ENCODE measurements at places on chromosomes 11 and 22.
A peak's percentile ranks its signal among the peaks of the same experiment; 100 is the strongest.

GRCh38 chr11:105298174-105298573 lies 158.6 kb upstream of the CARD18 start:
- no peak for DNase-seq

GRCh38 chr11:31819621-31820437 lies 8.7 kb upstream of the PAX6 start:
- DNase-seq = no peak

- peak; percentile 59 for DNase-seq
Observed at GRCh38 chr11:65593518-65594414, 1.8 kb downstream of the KCNK7 start.

DNA sequence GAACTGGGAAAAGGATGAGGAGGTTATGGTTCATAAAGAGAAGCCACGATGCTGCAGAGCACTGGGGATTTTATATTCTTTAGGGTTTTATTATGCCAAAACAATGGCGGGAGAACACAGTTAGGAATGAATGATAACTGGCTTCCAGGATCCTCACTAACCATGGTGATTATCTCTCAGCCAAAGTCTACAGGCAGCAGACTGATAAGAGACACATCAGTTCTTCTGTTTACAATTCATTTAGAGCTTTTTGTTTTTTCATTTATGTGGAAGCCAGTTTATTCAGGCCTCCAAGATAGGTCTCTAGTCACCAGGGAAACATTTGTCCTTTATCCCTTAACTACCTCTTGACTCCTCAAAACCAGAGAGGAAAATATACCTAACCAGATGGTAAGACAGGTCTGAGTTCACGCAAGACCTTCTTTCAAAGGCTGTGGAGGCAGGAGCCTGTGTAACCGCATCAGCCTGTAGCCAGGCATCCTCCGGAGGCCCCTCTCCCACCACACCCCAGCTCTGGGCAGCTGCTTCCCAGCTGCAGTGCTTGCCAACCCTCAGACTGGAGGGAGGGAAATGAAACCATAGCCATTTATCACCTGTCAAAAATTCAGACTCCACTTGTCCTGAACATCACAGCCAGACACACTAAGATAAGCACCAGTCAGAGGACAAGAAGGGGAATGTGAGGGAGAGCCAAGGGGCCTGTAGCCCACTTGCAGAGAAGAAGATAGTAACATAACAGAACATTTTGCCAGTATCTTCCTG lies 57.2 kb upstream of the FAM181B start:
- DNase-seq = no peak

DNA sequence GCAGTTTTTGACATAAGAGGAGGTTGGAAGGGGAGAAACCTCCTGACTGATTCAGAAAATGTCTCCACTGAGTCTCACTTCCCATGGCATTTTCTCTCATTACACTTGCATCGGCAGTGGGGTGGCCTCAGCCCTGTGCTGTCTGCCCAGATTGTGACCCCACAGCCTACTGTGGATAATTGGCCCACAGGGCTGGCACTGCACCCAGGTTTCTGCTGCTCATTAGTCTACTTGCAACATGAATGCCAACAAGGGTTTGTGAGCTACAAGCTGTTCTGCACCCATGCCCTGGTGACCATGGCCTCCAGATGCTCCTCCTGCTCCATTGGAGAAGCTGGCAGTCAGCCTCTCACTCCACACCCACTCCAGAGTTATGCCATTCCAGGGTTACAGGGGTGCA lies 296.0 kb downstream of the CTTN start:
- no peak for DNase-seq

GRCh38 chr11:10503221-10503620 lies 37.8 kb downstream of the RNF141 start:
- DNase-seq = no peak

GRCh38 chr11:94672636-94673035 lies 95.5 kb upstream of the AMOTL1 start:
- DNase-seq = no peak

DNA sequence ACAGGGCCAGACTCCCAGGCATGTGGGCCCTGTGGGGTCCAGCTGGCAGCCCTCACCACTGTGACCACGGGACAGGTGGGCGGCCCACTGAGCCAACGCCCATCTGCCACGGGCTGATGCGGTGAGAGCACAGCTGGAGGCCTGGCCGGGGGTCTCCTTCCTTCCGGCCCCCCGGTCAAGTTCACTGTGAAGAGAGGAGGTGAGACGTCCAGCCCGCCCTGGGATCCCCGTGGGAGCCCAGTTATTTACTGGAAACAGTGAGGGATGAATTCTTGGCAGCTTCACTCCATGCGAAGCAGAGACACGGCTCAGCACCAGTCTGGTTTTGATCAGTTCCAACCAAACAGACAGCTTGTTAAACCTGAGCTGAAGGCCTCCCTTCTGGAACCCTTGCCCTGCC lies 38.7 kb downstream of the WNT11 start:
- no peak for DNase-seq

- no peak for DNase-seq
Observed at GRCh38 chr11:79022265-79022664, 418.6 kb downstream of the TENM4 start.

- DNase-seq = no peak
Observed at GRCh38 chr11:45736424-45736823, 68.5 kb upstream of the SLC35C1 start.

DNA sequence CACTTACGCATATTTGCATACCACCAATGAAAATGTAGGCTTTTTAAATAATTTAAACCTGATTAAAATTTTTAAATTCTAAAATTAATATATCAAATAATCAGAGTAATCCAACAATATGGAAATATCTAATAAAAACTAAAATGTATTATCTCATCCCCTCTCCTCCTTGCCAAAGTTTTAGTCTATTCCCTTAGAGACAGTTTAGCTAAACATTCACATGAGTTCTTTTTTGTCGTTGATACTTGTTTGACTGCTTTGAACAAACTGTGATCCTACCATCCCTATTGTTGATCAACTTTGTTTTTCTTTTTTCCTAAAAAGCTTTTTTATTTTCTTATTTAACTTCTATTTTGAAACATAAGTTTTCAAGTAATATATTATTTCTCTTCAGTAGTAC lies 81.4 kb upstream of the PARVA start:
- no peak for DNase-seq

DNA sequence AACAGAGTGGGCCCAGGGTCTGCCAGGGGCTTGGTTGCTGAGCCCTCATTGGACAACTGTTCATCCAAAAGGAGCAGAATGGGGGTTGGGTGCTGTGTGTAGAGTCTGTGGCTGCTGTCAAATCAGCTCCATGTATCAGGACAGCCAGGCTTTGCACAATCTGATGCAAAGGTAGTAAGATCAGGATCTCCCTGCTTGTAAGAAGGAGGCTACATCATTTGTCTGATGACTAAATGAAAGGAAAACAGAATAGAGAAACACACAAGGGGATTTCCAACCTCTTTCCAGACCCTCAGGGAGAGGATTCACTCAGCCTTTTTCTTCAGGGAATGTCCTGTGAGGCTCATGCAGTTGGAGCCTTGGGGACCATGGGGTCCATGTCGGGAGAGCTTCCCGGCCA lies 7.2 kb downstream of the MICAL2 start:
- no peak for DNase-seq

DNA sequence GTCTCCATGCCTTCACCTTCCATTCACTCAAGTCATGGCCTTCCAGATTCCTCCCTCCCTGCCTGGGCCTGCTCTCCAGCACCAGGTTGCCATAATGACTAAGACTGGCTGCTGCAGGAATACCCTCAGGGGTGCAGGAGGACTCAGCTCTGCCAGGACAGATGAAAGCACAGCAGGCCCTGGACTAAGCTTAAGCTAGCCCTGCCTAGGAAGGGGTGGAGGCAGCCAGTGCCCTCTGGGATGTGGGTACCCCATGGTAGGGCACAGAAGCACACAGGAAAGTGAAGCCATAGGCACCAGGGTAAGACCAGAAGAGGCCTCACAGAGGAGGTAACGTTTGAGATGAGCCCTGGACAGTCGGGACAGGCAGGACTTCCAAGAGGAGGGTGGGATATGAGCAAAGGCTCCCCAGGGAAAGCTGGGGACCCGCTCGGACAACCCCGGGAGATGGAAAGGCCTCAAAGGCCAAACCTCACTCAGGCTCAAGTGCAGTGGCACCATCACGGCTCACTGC lies 3.0 kb upstream of the RIN1 start:
- DNase-seq = no peak

- peak; percentile 51 for DNase-seq
Observed at GRCh38 chr11:61102667-61103571, 630 bp downstream of the CD5 start.

DNA sequence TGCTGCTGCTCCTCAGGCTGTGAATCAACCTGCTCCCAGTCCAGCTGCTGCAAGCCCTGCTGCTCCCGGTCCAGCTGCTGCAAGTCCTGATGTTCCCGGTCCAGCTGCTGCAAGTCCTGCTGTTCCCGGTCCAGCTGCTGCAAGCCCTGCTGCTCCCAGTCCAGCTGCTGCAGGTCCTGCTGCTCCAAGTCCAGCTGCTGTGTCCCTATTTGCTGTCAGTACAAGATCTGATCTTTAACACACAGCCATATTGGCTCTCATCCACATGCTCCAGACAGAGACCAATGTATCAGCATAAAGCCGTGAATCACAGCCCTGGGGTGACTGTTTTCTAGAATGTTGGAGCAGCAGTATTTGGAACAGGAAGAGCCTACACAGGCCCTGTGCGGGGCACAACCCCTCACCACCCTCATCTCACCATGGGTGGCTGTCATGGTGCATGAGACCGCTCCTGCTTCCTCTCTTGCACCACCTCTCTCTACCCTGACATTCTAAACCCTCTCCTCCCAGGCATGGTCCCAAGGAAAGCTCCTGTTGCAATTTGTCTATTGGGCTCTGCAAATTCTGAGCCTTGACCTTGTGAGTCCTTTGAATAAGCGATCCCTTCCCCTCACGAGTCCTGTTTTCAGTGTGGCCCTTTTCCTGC lies 3.5 kb downstream of the KRTAP5-10 start:
- no peak for DNase-seq

DNA sequence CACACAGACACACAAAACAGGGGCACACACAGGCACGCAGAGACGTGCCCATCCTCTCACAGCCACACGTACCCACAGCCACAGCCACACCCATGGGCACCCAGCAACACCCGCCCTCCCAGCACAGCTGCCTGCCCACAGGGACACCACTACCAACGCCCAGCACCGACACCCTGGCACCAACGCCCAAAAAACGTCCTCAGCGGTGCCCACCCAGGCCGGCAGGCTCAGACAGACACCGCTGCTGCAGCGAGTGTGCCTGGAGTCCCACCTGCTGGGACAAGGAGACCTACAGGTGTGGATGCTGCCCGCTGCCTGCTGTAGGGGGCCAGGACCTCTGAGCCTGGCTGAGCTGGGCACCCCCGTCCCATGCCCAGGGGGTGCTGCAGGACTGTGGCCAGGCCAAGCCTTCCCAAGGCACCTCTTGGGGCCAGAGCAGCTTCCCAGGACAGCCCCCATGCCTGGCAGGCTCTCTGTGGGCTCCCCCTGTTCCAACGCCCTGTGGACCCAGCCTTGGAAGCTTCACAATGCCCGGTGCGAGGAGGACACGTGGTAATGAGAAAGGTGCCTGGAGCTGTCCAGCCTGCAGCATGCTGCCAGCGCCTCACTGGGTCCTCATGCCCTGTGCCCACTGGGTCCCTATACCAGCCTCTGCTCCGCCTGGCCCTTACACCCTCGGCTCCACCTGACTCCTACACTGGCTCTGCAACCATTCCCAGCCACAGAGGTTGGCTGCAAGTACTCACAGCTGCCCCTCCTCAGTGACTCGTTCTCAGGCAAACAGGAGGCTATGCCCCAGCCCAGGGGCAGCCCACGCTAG lies 45.8 kb upstream of the TH start:
- DNase-seq = no peak

DNA sequence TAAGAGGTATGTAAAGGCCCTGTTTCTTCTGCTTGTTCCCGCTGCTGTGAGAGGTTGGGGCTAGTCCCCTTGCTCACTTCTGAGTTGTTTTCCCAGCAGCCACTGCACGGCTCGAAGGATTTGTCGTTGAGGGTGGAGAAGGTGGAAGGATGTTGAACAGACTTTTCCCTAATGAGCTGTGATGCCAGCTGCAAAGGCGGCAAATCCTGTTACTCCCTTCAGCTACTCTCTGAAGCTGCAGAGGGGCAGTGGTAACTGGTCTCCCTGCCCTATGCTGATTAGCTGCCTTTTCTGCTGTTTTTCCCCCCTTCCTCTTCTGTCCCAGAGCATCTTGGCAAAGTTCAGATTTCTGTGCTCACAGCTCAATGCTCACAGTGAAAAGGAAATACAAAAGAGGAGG lies 90.4 kb upstream of the SLC25A18 start:
- no peak for DNase-seq

- no peak for DNase-seq
Observed at GRCh38 chr22:29860006-29860766, 22.1 kb upstream of the ASCC2 start.

DNA sequence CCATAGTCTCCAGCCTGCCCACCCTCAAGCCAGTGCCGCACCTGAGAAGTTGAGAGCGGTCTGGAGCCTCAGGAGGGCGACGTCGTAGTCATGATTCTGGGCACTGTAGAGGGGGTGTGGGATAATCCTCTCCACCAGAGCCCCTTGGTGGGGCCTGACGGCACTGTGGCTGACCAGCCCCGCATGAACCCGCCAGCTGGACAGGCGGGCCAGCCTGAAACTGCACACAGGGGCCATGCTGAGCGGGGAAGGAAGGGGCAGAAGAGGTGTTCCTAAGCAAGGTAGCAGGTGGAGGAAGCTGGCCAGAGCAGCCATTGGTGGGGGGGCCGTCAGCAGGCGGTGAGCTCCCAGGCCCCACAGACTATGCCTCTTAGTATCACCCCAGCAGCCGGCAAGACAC lies 13.1 kb downstream of the TMPRSS5 start:
- DNase-seq = no peak

- DNase-seq = no peak
Observed at GRCh38 chr11:111774955-111775710, 8.9 kb upstream of the PPP2R1B start.

DNA sequence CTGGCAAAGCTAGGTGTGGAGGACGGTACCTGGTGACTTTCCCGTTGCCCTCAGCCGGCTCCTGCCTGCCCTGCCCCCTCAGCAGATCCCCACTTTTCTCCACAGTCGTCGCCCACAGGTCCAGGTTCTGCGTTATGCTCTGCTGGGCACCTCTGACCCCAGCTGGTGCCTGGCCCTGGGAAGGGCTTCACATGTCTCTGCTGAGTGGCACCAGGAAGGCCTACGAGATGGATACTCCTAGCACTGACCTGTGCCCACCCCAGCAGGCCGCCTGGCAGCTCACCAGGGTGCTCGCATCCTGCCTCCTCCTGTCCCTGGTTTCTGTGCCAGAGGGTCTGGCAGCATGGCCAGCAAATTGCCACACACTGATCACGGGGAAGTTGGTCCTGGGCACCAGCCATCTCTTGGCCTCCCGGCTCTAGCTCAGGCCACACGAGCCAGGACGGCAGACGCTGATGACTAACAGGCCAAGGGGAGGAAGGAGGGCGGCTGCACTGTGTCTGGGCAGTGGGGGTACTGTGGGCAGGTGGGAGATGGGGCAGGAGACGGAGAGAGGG lies 13.8 kb downstream of the CARS1 start:
- DNase-seq = no peak

- peak; percentile 76 for DNase-seq
Observed at GRCh38 chr11:64787526-64788320, 9.4 kb upstream of the SF1 start.

DNA sequence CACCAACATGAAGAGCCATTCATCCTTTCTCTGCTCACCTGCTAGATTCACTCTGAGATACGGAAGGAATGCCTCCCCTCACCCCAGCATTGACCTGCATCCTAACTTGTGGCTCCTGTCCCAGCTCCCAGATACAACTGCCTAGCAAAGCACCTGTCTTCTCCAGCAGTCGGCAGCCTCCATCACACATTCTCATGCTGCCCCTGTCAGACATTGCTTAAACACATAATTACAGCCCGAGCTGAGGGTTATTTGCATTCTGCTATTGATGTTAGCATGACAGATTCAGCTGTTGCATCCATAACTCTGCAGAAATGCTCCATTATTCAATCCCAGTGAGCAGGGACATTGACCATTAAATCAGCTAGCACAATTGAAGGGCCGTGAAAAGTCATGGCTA lies 184.4 kb upstream of the NARS2 start:
- DNase-seq = no peak

All from activated naive CD4-positive, alpha-beta T cell treated with anti-CD3 and anti-CD28 coated beads, Interleukin-2, amount 10 ng/mL, durations not matched to agents 7 days and 5 days (primary cell).